Activated naive CD4-positive, alpha-beta T cell treated with anti-CD3 and anti-CD28 coated beads for 36 hours (primary cell): ENCODE measurements at places on chromosomes 7 and 10.
A peak's percentile ranks its signal among the peaks of the same experiment; 100 is the strongest.

DNA sequence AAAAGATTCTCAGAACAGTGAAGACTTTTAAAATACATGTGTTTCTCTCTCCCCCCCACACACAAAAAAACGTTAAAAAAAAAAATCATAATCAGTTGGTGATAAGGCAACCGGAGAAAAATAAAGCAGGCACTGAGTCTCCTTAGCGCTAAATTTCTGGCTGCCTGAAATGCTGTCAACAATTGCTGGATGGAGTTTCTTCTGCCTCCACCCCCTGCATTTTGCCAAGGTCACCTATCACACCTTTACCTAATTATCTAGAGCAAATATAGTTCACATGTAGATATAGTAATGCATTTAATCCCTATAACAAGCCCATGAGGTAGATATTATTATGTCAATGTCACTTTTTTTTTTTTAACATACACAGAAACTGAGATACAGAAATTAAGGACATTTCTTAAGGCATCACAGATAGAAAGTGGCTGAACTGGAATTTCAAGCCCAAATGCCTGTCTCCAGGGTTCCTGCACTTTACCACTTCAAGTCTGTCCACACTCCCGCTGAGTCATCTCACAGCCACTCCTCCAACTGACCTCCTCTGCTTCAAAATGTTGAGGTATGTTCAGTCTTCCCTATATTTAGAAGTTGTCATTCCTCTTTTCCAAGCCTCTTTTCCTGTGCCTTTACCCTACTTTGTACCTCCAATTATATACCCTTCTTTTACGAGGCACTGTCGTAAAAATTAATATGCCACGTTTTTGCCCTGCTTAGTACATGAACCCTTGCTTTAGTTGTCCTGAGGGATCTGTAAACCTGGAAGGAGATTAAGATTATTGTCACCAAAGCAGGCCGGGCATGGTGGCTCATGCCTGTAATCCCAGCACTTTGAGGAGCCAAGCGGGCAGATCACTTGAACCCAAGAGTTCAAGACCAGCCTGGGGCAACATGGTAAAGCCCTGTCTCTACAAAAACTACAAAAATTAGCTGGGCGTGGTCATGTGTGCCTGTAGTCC is 72.8 kb upstream of the MPP7 start:
- no peak overlapping the region for H3K4me3 ChIP-seq
- peaks cover 16% of the 10 kb centered on the region for H3K4me1 ChIP-seq
- no peak for DNase-seq
- no peaks in the 10 kb centered on the region for H3K36me3 ChIP-seq

- peaks cover 12% of the 10 kb centered on the region for H3K36me3 ChIP-seq
- H3K27me3 ChIP-seq, result no peaks in the 10 kb centered on the region
- peak overlapping the region; percentile 87 for H3K4me3 ChIP-seq
- H3K27ac ChIP-seq, result peak overlapping the region; percentile 98
Measured at GRCh38 chr7:99504281-99504602, 220 bp upstream of the ZKSCAN5 start.

DNA sequence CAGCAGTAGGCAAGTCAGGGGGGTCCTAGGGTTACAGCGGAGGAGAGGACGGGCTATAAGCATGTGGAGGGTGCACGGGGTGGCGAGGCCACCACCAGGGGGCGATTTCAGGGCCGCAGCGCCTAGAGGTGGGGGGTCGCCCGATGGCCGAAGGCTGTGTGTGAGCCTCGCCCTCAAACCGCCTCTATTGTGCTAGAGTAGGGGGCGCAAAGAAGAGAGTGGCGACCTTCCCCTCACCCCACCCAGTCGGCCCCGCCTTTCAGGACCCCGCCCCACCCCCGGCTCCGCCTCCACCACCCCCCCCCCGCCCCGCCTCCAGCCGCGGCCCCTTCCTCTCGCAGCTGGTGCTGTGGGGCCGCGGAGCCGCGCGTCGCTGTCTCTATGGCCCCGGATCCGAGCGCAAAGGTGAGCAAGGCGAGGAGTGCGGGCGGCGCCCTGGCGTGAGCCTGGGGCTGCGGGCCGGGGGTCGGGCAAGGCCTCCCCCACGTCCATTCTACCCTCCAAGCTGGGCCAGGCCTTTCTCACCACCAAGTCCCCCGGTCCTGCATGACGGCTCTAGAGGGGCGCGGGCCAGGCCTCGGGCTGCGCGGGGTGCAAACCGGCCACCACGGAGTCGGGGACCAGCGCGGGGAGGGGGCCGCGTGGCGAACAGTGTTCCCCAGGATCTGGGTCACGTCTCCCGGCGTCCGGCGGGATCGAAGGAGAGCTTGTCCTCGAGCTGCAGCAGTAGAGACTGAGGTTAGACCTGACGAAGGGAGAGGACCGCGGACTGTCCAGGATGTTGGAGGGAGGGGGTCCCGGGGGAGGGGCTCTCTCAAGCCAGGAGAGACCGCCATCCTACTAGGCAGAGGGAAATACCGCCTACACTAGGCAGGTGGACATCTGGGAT is at the start of gene SEMA4G:
TSS of gene SEMA4G (plus strand) at position 318 of the 889 bp plus-strand sequence. CDS start 3,409 bp downstream, outside the sequence.
- H3K4me1 ChIP-seq, result peaks cover 8% of the 10 kb centered on the region
- no peaks in the 10 kb centered on the region for H3K27me3 ChIP-seq
- peak within 1 kb of the TSS; percentile 59 for H3K4me3 ChIP-seq
- H3K27ac ChIP-seq, result no peak within 1 kb of the TSS
- no peaks in the 10 kb centered on the region for H3K36me3 ChIP-seq

DNA sequence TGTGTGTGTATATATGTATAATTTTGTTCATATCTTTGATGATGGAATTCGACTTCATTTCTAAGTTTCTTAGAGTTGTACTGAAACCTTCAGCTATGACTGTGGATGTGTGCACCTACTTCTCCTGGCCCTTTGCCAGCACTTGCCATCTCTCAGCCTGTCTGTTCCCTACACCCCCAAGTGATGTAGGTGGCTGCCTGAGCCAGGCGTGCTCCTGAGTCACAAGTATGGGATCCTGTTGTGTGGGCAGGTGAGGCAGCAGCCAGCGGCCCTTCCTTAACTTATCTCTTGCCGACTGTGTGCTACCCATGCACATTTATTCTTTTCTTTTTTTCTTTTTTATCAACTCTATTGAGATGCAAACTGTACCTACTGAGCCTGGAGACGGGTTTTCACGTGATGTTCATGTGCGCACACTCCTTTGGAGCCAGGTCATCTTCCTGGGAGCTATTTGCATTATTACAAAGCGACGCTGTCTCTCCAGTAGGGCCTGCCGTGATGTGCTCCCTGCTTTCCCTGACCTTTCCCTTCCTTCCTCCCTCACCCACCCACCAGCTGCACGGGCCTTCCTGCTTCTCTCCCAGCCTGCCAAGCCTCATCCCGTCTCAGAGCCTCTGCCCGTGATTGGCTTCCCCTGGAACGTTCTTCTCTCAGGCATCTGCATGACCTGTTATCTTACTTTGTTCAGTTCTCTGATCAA is 31.3 kb upstream of the GALNT11 start:
- H3K4me1 ChIP-seq, result peaks cover 7% of the 10 kb centered on the region
- no peak overlapping the region for H3K27ac ChIP-seq
- no peaks in the 10 kb centered on the region for H3K36me3 ChIP-seq
- peaks cover 8% of the 10 kb centered on the region for H3K27me3 ChIP-seq
- no peak overlapping the region for H3K4me3 ChIP-seq

DNA sequence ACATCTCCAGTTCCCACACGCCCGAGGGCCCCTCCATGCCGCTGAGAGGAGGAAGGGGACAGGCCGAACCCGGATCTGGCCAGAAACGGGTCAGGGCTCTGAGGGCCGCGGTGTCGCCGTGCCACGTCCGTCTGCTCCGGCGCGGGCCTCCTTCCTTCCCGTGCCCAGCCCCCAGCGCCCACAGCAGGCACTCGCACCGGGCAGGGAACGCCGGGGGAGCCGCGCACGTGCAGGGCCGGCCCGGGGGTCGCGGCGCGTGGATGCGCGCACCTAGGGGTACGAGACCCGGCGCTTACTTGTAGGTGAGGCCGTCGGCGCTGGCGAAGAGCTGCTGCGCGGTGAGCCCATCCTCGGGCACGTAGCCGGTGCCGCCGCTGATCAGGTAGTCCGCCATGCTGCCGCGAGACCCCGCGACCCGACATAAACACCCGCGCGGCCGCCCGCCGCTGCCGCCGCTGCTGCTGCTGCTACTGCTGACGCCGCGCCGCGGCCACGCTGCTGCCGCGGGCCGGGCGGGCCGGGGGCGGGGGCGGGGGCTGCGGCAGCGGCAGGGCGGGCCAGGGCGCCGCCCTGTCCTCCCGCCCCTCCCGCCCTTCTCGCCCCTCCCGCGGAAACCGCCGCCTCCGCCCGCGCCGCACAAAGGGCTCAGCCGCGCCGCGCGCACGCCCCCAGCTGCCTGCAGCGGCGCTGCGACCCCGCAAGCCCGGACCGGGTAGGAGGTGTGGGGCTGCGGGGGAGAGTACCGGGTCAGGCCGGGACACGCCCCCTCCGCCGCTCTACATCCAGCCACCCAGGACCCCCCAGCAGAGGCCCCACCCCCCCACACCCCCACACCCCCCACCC is 4.1 kb downstream of the IMPDH1 start:
- H3K4me1 ChIP-seq, result peaks cover 39% of the 10 kb centered on the region
- peak overlapping the region; percentile 85 for H3K4me3 ChIP-seq
- H3K27me3 ChIP-seq, result no peaks in the 10 kb centered on the region
- peak; percentile 59 for DNase-seq

DNA sequence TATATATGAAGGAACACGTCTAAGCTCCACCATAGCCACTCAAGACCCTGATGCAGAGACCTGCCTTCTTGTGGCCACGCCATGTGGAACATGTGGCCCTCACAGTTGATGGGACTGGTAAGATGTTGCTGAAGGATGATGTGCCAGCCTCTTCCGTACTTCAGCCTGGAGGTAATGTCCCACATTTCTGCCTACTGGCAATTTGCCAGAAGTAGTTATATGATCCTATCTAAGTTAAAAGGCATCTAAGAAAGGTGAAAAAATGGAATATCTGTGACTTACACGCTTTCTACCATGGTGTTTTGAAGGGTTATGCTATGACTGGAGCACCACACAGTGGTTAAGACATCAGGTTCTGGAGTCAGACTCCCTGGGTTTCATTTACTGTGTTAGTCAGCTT is 948.7 kb upstream of the GHITM start:
- DNase-seq, result no peak
- H3K4me1 ChIP-seq, result no peaks in the 10 kb centered on the region
- H3K27me3 ChIP-seq, result no peaks in the 10 kb centered on the region
- H3K27ac ChIP-seq, result no peak overlapping the region

DNA sequence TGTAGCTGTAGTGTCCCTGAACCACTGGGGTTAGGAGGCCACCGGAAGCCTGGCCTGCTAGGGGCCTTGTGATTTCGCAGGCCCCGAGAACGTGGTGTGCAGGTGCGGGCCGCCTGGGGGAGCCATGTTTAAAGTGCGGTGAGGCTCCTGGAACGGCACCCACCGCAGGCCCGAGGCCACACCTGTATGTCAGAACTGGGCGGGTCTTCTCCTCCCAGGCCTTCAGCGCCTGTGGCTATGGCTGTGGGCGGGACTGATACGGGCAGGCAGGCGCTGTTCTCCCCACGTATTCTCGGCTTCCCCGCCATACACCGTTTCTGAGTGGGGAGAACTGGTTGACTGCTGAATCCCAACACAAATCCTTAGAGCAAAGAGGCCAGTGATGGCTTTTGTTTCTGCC is 74.8 kb downstream of the DNAJB6 start:
- H3K4me3 ChIP-seq, result no peak overlapping the region
- peak overlapping the region; percentile 59 for H3K27ac ChIP-seq
- H3K36me3 ChIP-seq, result peaks cover 11% of the 10 kb centered on the region
- H3K4me1 ChIP-seq, result peaks cover 3% of the 10 kb centered on the region

DNA sequence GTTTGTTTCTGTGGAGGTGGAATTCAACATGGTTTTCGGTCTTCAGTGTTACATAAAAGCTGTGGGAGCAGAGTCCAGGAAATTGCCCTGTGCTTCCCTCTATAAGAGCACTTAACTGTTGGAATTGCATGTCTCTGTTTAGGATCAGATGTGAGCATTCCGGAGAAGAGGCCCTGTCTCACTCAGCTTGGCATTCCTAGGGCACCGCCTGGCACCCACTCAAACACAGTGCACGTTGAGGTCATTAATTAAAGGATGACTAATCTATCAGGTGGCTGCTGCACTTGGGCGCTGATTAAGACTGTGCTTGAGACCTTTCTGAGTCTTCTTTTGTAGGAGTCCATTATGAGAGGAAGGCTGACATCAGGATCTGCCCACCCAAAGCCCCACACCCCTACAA is 82.8 kb upstream of the VIPR2 start:
- H3K36me3 ChIP-seq, result no peaks in the 10 kb centered on the region
- no peaks in the 10 kb centered on the region for H3K27me3 ChIP-seq
- no peak for DNase-seq
- H3K4me1 ChIP-seq, result no peaks in the 10 kb centered on the region
- no peak overlapping the region for H3K4me3 ChIP-seq

- H3K4me1 ChIP-seq, result peaks cover 24% of the 10 kb centered on the region
- H3K27me3 ChIP-seq, result no peaks in the 10 kb centered on the region
- peak; percentile 8 for DNase-seq
- no peak overlapping the region for H3K27ac ChIP-seq
- no peaks in the 10 kb centered on the region for H3K36me3 ChIP-seq
Measured at GRCh38 chr7:116145245-116145852, 65.0 kb upstream of the TES start.

DNA sequence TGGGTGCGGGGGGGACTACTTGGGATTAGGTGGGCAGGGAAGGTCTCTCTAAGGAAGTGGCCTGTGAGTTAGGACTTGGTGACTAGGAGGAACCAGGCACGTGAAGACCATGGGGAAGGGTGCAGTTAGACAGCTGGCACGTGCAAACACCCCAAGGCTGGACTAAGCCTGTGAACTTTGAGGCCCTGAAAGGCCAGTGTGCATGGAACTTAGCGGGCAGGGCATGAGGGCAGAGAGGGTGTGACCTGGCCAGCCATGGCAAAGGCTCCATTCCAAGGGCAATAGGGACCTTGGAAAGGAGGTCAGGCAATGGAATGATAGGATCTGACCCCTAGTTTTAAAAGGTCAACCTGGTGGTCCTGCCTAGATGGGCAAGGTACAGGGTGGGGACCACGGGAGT is 158.4 kb upstream of the PCBD1 start:
- no peak for DNase-seq
- no peaks in the 10 kb centered on the region for H3K4me1 ChIP-seq
- no peak overlapping the region for H3K4me3 ChIP-seq
- no peaks in the 10 kb centered on the region for H3K36me3 ChIP-seq
- H3K27me3 ChIP-seq, result no peaks in the 10 kb centered on the region

DNA sequence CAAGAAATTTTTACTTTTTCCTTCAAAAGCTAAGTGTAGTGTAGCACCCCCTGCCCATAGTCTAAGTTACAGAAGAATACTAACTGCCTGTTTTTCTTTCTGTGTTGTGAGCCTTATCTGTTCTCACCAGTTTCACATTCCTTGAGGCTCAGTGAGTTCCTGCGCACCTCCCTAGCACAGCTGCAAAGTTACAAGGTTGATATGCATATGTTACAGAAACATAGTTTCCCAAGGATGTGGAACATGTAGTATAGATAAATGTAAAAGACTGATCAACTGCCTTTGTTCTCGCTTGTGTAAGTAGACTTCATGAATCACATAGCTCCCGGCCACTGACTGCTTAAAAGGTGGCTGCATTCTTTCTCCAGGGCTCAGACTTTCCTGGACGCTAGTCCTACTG is 6.7 kb upstream of the ZNF33B start:
- no peaks in the 10 kb centered on the region for H3K4me1 ChIP-seq
- H3K36me3 ChIP-seq, result no peaks in the 10 kb centered on the region

- no peak for DNase-seq
- no peaks in the 10 kb centered on the region for H3K27me3 ChIP-seq
- no peak overlapping the region for H3K27ac ChIP-seq
- no peaks in the 10 kb centered on the region for H3K36me3 ChIP-seq
- no peak overlapping the region for H3K4me3 ChIP-seq
Measured at GRCh38 chr7:53609185-53609584, 573.8 kb downstream of the POM121L12 start.

- H3K27me3 ChIP-seq, result no peaks in the 10 kb centered on the region
- no peak for DNase-seq
- no peaks in the 10 kb centered on the region for H3K4me1 ChIP-seq
- H3K27ac ChIP-seq, result no peak overlapping the region
- H3K4me3 ChIP-seq, result no peak overlapping the region
Measured at GRCh38 chr7:2326951-2327350, 12.7 kb upstream of the SNX8 start.
